Chondrocyte (in vitro differentiated cells): ENCODE measurements at places on chromosomes 12 and 14.

DNA sequence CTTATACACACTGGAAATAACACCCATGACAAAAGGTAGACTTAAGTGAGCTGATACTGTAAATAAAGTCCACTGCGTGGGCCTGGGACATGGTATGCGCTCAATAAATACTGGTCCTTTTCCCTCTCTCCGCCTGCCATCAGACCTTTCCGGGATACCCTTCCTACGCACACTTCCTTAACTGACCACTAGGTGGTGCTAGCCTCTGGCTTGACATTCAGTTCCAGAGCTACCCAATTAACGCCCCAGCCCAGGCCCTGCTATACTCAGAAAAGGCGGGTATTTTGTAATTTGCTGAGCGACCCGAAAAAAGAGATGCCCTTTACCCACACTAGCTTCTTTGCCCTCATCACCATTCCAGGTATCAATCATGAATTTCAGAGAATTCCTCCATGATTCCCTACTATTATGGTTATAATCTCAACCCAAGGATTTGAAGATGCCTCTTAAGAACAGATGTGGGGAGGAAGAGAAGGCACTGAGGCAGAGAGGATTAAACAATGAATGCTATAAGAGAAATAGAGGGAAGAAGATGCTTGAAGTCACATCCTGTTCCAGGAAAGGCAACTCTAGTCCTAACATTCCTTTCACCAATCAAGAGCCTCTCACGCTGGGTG lies 3.9 kb upstream of the LRP1 start:
- peaks cover 20% of the 10 kb centered on the region for H3K4me1 ChIP-seq
- no peaks in the 10 kb centered on the region for H3K36me3 ChIP-seq
- H3K4me3 ChIP-seq = no peak overlapping the region
- no peaks in the 10 kb centered on the region for H3K27me3 ChIP-seq
- no peak for DNase-seq
- H3K27ac ChIP-seq = no peak overlapping the region

DNA sequence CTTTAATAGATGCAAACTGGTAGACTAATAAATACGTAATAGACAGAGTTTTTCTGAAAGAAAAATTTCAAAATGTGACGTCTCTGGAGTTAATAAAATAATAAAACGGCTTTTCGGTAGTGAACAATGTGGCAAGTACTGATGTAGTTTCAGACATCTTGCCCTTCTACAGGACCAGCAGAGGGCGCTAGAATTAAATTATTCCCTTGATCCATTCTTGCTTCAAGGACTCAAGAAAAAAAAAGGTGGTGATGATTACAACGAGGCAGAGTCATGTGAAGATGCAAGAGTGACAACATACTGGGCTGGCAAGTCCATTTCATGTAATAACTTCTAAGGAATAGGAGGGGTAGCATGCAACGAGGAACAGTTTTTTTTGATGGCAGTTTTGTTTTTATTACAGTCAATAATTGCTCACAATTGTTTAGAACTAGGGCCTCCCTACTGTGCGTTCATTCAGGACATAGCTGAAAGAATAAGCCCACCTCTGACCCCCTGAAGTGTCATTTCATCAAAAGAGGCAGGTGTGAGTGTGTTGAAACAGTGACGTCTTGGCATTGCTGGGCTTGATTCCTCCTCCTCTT lies 101.0 kb upstream of the GZMB start:
- no peak for DNase-seq
- H3K27ac ChIP-seq = no peak overlapping the region
- no peaks in the 10 kb centered on the region for H3K36me3 ChIP-seq
- no peak overlapping the region for H3K4me3 ChIP-seq

DNA sequence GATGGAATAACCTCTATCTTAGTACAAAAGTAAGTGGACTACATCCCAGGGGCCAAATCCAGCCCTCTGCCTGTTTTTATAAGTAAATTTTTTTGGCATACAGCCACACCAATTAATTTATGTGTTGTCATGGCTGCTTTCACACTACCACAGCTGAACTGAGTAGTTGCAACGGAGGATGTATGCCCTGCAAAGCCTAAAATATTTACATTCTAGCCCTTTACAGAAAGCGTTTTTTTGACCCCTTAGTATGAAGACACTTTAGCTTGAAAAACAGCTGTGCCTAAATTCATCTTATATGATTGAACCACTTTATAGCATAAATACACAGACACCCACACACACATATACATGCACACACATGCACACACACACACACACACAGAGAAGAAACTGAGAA lies 501.6 kb downstream of the EGLN3 start:
- no peak for DNase-seq
- no peak overlapping the region for H3K4me3 ChIP-seq
- H3K27me3 ChIP-seq = no peaks in the 10 kb centered on the region
- peaks cover 6% of the 10 kb centered on the region for H3K4me1 ChIP-seq
- H3K27ac ChIP-seq = no peak overlapping the region
- no peaks in the 10 kb centered on the region for H3K36me3 ChIP-seq

DNA sequence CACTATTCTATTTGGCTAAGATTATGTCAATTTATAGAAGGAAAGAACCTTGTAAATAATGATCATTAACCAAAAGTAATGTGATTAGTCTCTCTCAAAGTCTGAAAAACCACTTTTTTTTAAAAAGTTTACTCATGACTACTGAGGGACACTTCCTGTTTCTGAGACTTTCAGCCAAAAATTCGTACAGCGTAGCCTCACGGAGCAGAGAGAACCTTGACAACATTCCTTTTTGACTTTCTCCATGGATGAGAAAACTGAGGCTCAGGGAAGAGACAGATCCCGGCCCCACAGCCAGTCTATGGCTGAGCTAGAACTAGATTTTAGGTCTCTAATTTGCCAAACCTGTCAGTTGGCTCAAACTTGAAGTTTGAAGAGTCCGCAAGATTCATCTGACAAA lies 68.2 kb downstream of the DAD1 start:
- H3K27me3 ChIP-seq = no peaks in the 10 kb centered on the region
- H3K36me3 ChIP-seq = no peaks in the 10 kb centered on the region
- peaks cover 60% of the 10 kb centered on the region for H3K4me1 ChIP-seq
- no peak overlapping the region for H3K4me3 ChIP-seq

DNA sequence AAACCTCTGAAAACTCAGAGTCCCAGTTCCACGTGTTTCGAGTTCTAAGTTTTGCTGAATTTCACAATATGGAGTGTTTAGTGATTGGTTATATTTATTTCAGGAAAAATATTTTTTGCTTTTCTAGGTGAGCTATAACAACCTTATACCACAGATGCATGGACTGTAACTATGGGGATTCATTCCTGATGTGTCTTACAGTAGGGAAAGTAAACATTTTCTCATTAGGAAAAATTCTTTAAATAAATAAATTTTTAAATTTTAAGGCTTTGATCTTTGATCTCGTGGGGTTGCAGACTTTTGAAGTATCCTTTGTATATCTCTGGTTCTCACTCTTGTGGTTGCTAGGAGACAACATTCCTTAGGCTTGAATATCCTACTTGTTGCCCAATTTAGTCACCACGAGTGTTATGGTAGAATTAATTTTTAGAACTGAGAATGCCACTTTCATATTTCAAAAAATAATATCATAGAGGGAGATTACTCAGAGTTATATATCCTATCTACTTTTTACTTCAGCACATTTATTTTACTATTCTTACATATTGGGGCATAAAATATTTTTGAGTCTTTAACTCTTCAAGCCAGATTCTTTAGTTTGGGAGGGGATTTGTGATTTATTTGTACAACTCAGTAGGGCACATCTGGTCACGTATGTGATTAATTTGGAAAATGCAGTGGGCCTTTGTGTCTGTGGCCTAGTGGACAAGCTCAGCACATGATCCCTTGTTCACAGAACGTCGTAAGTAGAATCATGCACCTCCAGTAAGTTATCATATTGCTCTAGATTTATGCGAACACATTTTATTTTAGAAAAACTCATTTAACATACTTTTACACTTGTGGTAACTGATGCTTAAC lies 224.0 kb downstream of the TTC6 start:
- peaks cover 12% of the 10 kb centered on the region for H3K27me3 ChIP-seq
- no peak for DNase-seq
- peaks cover 17% of the 10 kb centered on the region for H3K4me1 ChIP-seq

DNA sequence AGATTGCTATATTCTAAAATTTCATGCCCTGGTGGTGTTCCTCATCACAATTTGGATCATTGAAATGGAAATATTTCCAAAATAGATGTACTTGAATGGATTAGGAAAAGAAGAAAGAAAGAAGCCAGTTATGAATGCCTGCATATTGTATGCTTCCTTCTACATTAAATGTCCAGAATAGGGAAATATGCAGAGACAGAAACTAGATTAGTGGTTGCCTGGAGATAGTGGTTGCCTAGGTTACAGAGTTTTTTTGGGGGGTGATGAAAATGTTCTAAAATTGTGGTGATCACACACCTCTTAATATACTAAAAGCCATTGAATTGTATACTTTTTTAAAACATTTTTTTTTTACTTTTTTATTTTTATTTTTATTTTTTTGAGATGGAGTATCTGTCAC lies 18.0 kb downstream of the TUBA1A start:
- DNase-seq = no peak
- H3K4me1 ChIP-seq = no peaks in the 10 kb centered on the region
- no peak overlapping the region for H3K27ac ChIP-seq

GRCh38 chr12:131975228-131975627 lies 25.5 kb downstream of the EP400 start:
- DNase-seq = no peak
- no peak overlapping the region for H3K27ac ChIP-seq
- peaks cover 9% of the 10 kb centered on the region for H3K4me1 ChIP-seq
- H3K36me3 ChIP-seq = peaks cover 4% of the 10 kb centered on the region
- H3K4me3 ChIP-seq = no peak overlapping the region
- H3K27me3 ChIP-seq = no peaks in the 10 kb centered on the region

DNA sequence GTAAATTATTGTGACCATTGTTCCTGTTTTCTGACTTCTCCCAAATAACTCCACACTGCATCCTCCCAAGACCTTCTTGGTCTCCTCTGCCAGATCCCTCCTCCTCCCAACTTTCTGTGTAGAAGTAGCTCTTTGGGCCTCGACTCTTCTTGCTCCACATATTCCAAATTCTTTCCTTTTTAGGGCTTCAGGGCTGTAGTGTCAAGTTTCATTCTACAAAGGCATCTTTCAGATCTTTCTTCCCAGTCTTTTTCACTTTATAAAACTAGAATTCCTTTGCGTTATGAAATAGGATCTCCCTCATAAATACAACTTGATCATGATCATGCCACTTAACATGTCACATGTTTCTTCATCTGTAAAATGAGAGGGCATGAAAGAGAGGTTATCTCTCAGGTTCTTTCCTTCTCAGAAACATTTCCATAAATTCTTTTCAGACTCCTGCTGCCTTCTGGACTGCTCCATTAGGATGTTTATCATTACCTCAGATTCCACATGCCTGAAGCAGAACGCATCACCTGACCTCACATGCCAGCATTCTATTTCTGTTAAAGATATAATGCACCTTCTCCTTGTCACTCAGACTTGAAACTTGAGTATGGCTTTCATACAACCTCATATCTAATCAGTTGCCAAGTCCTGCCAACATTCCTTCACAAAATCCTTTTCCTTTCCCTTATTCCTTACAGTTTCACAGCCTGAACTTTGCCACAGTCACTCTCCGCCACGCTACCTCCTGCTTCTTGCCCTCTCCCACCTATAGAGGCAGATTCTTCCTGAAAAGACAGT lies 8.5 kb downstream of the SLC38A1 start:
- no peaks in the 10 kb centered on the region for H3K27me3 ChIP-seq
- H3K27ac ChIP-seq = no peak overlapping the region
- H3K4me1 ChIP-seq = peaks cover 38% of the 10 kb centered on the region
- no peak for DNase-seq
- no peaks in the 10 kb centered on the region for H3K36me3 ChIP-seq

DNA sequence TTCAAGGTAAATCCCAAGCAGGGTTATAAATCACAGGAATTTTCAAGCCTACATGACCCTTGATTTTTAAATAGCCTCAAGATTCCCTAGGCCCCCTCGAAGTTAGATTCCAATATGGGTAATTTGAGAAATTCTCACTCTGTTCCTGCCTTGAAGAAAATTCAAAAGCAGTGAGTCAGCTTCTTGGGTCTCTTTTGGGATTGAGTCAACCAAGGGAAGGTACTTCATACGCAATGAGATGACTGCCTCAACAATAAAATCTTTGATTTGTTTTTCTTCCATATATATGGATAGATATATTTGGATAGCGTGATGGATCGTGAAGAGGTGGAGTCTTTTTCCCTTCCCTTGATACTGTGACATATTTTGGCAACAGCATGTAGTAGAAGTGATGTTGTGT lies 180.4 kb upstream of the ATP2B1 start:
- H3K4me1 ChIP-seq = peaks cover 25% of the 10 kb centered on the region
- no peak overlapping the region for H3K27ac ChIP-seq
- H3K27me3 ChIP-seq = no peaks in the 10 kb centered on the region
- DNase-seq = no peak
- no peak overlapping the region for H3K4me3 ChIP-seq

DNA sequence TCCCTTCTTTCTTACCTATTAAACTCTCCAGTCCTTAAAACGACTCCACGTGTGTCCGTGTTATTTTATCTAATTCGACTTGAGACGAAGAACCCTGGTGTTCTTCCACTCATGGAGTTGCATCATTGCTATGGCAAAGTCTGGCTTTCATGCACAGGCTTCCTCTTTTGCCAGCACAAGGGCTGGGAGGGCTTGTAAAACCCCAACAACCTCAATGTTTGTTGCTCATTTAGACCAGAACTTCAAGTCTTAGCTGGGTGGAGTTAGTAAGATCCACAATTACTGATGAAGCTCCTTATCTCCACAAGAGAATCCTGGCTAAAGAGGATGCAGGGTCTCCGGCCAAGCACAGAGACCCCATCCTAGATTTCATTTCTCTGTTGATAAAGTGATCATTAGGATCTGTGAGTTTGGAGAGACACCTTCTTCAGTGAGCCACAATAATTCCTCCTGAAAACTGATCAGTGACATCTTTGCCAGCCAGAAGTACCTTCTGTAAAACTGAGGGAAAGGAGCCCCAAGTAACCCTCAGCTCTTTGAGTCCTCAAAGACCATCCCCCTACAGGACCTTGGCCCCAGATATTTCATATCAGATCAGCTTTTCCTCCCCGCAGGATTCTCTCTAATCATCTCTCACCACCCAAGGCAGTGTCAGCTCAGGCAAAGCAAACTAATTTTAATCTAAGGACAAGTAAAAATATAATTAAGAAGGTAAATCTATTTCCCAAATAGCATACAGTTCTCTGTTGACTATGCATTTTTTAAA lies 514.6 kb downstream of the FUT8 start:
- no peaks in the 10 kb centered on the region for H3K36me3 ChIP-seq
- H3K4me3 ChIP-seq = no peak overlapping the region
- H3K27ac ChIP-seq = no peak overlapping the region
- H3K27me3 ChIP-seq = peaks cover 11% of the 10 kb centered on the region

DNA sequence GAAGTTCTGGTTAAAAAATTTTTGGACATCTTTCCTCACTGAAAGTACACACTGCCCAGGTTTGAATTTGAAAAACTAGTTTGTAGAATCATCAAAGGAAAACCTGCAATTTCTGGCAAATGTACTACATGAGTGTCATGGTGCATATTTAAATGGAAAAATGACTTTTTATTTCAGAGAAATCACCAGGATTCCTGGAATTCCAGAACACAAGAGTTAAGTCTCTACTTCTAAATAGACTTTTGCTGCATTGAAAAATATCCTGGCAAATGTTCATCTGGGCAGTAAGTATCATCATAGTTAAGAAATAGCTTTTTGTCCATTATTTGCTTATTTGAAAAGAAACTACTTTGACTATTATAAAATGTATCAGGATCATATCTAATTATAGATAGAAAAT lies 275.1 kb downstream of the PRKD1 start:
- peaks cover 39% of the 10 kb centered on the region for H3K4me1 ChIP-seq
- peak overlapping the region; percentile 51 for H3K27ac ChIP-seq
- H3K27me3 ChIP-seq = no peaks in the 10 kb centered on the region
- DNase-seq = no peak
- peaks cover 19% of the 10 kb centered on the region for H3K36me3 ChIP-seq
